ENCODE measurements at places on chromosomes 1 and 21.

DNA sequence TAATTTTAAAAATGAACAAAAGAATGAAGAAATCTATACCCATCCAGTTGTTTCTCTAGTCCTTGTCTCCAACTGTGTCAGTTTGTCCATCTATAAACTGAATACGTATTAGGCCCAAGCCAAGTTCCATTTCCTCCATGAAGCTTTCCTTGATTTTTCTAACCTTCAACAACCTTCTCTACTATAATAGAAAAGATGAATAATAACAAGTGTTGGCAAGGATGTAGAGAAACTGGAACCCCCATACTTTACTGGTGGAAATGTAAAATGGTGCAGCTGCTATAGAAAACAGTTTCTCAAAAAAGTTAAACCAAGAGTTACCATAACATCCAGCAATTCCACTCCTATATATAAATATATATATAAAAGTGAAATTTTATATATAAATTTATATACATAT, 10.6 kb downstream of the KIAA0319L start:
- no peak for DNase-seq

DNA sequence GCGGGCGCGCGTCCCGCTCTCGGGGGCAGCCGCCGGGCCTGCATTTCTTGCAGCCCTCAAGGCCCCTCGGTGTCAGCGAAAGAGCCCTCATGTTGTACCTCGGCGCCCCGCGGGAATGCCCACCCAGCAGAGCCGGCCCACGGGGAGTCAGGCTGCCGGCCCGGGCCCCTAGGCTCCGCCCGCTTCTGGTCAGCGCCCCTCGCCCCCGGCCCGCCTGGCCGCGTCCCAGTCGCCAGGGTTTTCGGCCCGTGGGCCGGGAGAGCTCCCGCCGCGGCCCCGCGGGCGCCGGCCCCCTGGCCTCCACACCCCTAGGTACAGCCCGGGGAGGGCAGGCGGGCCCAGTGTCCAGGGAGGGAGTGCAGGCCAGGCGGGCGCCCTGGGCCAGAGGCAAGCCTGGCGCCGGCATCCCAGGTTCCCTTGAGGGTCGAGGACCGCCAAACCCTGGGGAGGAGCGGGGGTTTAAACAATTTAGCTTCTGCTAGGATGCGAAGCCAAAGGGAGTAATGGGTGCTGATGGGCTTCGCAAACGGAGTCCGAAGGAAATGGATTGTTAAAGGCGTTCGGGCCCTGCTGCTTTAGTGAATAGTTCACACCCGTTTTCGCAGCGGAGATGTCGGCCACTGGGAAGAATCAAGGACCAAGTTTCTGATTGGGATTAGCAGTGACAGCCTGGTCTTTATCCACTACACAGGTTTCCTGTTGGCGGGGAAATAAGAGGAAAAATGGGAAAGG, 486 bp upstream of the KCNA3 start:
- DNase-seq: no peak

- DNase-seq: no peak
These were observed 115.0 kb downstream of the ACBD6 start for GRCh38 chr1:180387413-180387812.

GRCh38 chr1:181347495-181348390, 135.6 kb upstream of the CACNA1E start:
- no peak for DNase-seq

DNA sequence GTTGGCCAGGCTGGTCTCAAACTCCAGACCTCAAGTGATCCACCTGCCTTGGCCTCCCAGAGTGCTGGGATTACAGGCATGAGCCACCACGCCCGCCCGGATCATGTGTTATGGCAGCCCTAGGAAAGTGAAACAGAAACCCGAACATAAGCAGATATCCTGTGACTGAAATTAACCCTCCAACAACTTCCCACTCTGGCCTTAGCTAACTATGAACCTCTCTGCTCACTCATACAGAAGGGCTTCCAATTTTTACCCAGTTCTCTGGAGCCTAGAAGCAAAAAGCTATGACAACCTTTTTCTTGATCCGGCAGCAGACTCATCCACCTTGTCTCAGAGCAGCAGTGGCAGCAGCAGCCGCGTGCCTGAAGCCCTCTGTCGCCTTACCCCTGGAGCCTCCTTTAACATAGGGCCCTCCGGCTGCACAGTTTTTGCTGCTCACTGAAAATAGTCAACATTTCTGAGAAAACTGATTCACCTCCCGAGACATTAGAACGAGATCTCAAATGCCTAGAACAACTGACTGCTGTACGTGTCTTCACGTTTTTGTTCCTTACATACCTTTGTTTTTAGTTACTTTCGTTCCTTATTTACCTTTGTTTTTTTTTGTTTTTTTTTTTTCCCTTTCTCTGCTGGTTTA, 9.3 kb downstream of the CBR1 start:
- DNase-seq: no peak

- DNase-seq: no peak
These were observed 454.8 kb upstream of the ADAMTS5 start for GRCh38 chr21:27421654-27422053.

- DNase-seq: no peak
These were observed 161.7 kb downstream of the PBX1 start for GRCh38 chr1:164720440-164721227.

DNA sequence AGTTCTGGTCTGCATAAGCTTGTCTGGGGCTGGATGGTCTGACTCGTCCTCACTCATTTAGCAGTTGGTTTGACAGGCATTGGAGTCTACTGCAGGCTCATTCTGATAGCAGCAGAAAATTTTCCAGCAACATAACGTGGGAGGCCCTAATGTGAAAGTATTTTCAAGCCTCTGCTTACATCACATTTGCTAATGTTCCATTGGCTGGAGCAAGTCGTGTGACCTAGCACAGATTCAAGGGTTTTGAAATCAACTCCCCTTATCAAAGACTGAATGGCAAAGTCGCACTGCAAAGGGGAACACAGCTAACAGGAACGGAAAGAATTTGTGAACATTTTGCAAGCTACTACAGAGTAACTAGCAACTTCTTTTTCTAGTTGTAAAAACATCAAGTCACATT, 2.3 kb upstream of the USH2A start:
- no peak for DNase-seq

- DNase-seq: peak; percentile 47
These were observed at the start of gene PFKL for GRCh38 chr21:44299458-44300261. Gene PFKL, plus strand, starts transcription at chr21:44300053. Its CDS starts 53 bp downstream, at chr21:44300106.

All from NCI-H2171 treated with DMSO at 0.1 percent for 48 hours (cell line).